ENCODE measurements at places on chromosomes 7 and 10. TPM values are rescaled to one million over a fixed set of nuclear protein-coding genes. Genes with fewer than 3 reads are reported as not detected.

GPR146 gene
- total RNA-seq = 2.0 TPM

DNA sequence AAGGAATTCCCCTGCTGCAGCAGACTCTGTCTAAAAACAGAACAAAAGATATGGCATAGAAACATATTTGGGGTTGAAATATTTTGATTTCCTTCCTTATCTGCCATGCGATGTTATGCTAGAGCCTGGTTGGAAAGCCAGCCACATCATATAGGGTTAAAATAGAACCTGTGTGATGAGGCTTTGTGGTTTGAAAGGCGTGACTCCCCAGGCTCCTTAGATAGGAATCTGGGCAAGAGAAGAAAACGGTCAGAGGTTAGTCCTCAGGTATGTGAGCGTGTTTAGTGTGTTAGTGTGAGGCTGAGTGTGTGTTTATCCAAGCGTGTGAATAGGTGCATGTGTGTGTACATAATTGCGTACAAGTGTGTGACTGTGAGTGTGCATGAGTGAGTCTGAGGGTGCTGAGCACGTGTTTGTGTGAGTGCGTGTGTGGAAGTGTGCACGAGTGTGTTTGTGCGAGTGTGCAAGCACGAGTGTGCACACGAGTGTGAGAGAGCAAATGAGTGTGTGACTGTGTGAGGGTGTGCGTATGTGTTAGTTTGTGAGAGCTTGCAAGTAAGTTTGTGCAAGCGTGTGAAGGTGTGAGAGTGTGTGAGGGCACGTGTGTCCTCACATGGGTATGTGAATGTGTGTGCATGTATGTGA, 79.9 kb downstream of the COL26A1 start:
- H3K4me1 ChIP-seq = peaks cover 10% of the 10 kb centered on the region
- no peak overlapping the region for H3K4me3 ChIP-seq
- H3K27me3 ChIP-seq = no peaks in the 10 kb centered on the region
- peak; percentile 60 for DNase-seq
- H3K27ac ChIP-seq = no peak overlapping the region
- H3K36me3 ChIP-seq = no peaks in the 10 kb centered on the region

- peak; percentile 96 for DNase-seq
- no peaks in the 10 kb centered on the region for H3K27me3 ChIP-seq
- H3K36me3 ChIP-seq = no peaks in the 10 kb centered on the region
- peak overlapping the region; percentile 58 for H3K27ac ChIP-seq
- H3K4me1 ChIP-seq = peaks cover 16% of the 10 kb centered on the region
These were observed 193.1 kb downstream of the COBL start for GRCh38 chr7:51123322-51124019.

GRCh38 chr10:21687266-21688008, 153.4 kb downstream of the MLLT10 start:
- DNase-seq = peak; percentile 4
- no peak overlapping the region for H3K4me3 ChIP-seq
- H3K4me1 ChIP-seq = no peaks in the 10 kb centered on the region
- H3K27me3 ChIP-seq = no peaks in the 10 kb centered on the region
- H3K36me3 ChIP-seq = no peaks in the 10 kb centered on the region

ANKRD16 gene
- 4.9 TPM for total RNA-seq

CALD1 gene
- 22.1 TPM for total RNA-seq

DNA sequence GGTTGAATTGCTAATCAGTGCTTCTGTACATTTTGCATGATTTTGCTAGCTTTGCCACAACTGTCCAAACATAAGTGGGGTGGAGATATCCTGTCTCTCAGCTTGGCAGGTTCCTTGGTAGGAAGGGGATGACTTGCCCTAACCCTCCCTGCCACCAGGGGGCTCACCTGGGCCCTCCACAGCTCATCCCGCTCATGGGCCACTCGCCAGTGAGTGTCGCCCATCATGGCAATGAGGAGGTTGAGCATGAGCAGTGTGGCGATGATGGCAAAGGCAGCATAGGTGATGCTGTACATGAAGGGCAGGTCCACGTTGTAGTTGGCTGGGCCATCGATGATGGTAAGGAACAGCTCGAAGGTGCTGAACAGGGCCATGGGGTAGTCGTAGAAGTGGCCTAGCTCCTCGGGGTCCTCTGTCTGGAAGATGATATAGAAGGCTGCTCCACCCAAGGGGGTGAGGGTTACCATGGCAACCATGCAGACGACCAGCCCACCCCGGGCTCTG, 12.2 kb downstream of the TRPV6 start:
- H3K27ac ChIP-seq = no peak overlapping the region
- no peaks in the 10 kb centered on the region for H3K36me3 ChIP-seq
- peak; percentile 27 for DNase-seq
- H3K4me1 ChIP-seq = no peaks in the 10 kb centered on the region
- no peak overlapping the region for H3K4me3 ChIP-seq

ITIH5 gene
- not detected for total RNA-seq

OTUD1 gene
- total RNA-seq = 6.0 TPM

GRCh38 chr10:116718058-116718457, 24.3 kb downstream of the HSPA12A start:
- H3K27me3 ChIP-seq = no peaks in the 10 kb centered on the region
- H3K27ac ChIP-seq = no peak overlapping the region
- no peaks in the 10 kb centered on the region for H3K36me3 ChIP-seq
- H3K4me3 ChIP-seq = no peak overlapping the region
- H3K4me1 ChIP-seq = no peaks in the 10 kb centered on the region

LRRC18 gene
- total RNA-seq = not detected

DNA sequence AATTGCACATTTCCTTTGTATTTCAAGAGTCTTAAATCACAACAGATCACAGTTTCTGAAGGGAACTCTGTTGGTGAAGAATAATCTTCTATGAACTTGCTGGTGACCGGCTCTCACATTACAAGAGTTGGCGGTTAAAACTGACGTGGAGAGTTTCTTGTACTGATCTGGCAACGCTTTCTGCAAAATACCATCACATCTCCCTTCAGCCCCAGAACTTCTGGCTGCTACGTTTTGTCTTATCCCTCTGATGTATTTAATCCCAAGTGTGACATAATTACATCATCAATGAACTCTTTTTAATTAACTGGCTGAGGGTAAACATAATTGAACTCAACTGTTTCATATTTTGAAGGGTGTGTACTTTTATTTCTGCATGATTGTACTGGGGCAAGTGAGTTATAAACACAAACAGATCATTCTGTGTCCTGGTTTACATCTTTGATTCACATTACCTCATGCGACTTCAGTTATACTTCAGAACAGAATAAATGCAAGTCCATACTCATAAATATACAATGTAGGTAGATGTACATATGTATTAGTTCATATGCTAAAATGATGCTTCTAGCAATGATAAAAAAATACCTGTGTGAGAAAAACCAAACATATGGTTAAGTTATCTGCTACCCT, 105.1 kb upstream of the NPVF start:
- no peak overlapping the region for H3K27ac ChIP-seq
- H3K27me3 ChIP-seq = peaks cover 35% of the 10 kb centered on the region
- H3K36me3 ChIP-seq = no peaks in the 10 kb centered on the region

CLCN1 gene
- total RNA-seq = 0.55 TPM

DNA sequence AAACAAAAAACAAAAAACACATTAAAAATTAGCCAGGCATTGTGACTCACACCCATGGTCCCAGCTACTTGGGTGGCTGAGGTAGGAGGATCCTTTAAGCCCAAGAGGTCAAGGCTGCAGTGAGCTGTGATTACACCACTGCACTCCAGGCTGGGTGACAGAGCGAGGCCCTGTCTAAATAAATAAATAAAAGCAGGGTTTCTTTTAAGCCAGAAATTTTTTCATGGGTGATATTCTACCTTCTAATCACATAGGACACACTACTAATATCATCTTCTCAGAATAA, 14.2 kb upstream of the SVIL start:
- H3K27me3 ChIP-seq = no peaks in the 10 kb centered on the region
- peak; percentile 29 for DNase-seq
- H3K4me1 ChIP-seq = peaks cover 37% of the 10 kb centered on the region
- H3K27ac ChIP-seq = peak overlapping the region; percentile 25

- no peaks in the 10 kb centered on the region for H3K36me3 ChIP-seq
- H3K27ac ChIP-seq = no peak overlapping the region
- no peaks in the 10 kb centered on the region for H3K4me1 ChIP-seq
- H3K4me3 ChIP-seq = no peak overlapping the region
- no peaks in the 10 kb centered on the region for H3K27me3 ChIP-seq
These were observed 168.8 kb downstream of the CXCL12 start for GRCh38 chr10:44216073-44216472.

DNA sequence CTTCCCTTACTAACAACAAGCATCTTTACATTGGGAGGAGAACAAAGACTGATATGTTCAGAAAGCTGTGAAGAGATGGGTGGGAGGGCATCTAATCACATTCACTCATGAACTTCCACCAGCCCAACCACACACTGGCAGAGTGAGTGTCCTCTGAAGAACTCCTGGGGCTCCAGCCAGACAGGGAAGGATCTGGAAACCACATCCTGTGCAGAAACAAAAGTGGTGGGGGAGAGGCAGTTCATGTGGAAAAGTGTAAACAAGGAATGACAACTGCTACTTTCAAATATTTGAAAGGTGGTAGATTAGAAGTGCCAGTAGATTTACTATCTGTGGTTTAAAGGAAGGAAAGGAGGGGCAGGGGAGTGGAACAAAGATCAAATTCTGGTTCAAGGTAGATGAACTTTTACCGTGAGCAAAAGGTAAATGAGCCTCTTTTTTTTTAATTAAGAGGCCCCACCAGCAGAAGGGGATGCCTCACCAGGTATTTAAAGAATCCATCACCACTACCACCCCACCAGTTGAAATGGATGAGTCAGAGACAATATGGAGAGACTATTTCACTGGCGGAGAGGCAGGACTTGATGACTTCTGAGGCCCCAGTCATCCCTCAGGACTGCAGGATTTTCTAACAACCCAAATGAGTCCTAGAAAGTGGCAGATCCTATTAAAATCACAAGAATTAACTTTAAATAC, 34.5 kb downstream of the GOT1 start:
- no peaks in the 10 kb centered on the region for H3K27me3 ChIP-seq
- peaks cover 58% of the 10 kb centered on the region for H3K4me1 ChIP-seq
- peak; percentile 91 for DNase-seq
- H3K4me3 ChIP-seq = peak overlapping the region; percentile 43
- peak overlapping the region; percentile 91 for H3K27ac ChIP-seq
- H3K36me3 ChIP-seq = peaks cover 15% of the 10 kb centered on the region

DNA sequence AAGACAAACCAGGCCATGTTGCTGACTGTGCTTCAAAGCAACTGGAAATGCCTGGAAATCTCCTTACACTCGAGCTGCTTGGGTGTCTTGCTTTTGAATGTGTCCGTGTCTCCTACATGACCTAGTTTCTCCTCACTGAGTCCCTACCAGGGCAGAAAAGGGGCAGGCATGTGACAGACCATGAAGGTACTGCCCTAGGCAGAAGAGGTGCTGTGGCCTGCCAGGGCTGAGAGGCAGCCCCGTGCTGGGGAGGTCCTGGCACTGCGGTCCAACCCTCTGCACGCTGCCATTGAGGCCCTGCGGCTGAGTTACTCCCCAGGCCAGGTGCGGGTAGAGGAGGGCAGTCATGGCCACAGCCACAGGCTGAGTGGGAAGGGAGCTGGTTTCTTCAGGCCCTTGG, 159.3 kb downstream of the LYZL1 start:
- no peak overlapping the region for H3K27ac ChIP-seq
- no peaks in the 10 kb centered on the region for H3K4me1 ChIP-seq
- H3K4me3 ChIP-seq = no peak overlapping the region
- no peaks in the 10 kb centered on the region for H3K36me3 ChIP-seq
- no peaks in the 10 kb centered on the region for H3K27me3 ChIP-seq
- no peak for DNase-seq

GRCh38 chr7:77370606-77371005, 45.5 kb downstream of the GSAP start:
- no peaks in the 10 kb centered on the region for H3K27me3 ChIP-seq
- H3K27ac ChIP-seq = no peak overlapping the region
- H3K36me3 ChIP-seq = no peaks in the 10 kb centered on the region
- H3K4me3 ChIP-seq = no peak overlapping the region
- no peaks in the 10 kb centered on the region for H3K4me1 ChIP-seq

DNA sequence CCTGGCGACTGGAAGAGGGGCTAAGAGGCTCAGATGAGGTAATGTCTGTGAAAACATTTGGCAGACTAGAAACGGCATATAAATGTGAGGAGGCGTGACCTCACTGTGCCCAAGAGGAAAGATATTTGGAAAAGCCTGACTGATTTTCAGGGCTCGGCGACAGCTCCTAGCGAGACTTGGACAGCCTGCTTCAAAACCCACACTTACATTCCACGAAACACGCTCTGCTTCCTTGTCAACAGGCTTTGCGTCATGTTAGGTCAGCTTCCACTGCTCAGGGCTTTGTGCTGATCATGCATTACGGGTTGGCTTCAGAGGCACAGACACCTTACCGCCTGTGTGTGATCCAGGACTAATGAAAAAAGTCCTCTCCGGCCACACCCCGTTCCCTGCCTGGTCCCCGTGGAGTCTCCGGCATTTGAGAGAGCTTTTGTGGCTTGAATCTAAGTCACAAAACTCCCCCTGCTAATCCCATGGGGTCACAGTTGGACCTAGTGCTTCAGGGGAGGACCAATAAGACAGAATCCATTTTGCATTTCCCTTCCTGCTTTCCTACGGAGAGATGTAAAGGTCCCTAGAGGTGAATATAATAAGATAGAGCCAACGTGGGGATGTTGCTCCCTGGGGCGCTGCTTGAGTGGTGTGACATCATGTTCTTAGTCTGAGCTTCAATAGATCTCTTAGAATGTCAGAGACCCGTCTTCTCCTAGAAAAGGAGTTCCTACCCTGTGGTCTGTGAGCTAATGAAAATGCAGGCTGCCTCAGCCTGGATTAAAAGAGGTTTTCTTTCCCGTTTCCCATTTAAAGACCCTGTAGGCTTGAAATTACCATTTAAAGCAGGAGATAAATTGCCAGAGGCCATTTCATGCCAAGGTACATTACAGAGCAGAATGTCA, 25.5 kb downstream of the FGFBP3 start:
- H3K36me3 ChIP-seq = no peaks in the 10 kb centered on the region
- no peak for DNase-seq
- no peaks in the 10 kb centered on the region for H3K27me3 ChIP-seq

SLC26A3 gene
- not detected for total RNA-seq

WAPL gene
- total RNA-seq = 24.5 TPM

- H3K27ac ChIP-seq = no peak overlapping the region
- H3K36me3 ChIP-seq = 0 out of 2 replicates have a peak, but pooled peaks cover 3% of the 10 kb centered on the region
- H3K4me3 ChIP-seq = no peak overlapping the region
- 0 out of 2 replicates have a peak, but pooled peaks cover 3% of the 10 kb centered on the region for H3K4me1 ChIP-seq
These were observed 30.2 kb downstream of the ENTPD7 start for GRCh38 chr10:99689461-99689860.

DNA sequence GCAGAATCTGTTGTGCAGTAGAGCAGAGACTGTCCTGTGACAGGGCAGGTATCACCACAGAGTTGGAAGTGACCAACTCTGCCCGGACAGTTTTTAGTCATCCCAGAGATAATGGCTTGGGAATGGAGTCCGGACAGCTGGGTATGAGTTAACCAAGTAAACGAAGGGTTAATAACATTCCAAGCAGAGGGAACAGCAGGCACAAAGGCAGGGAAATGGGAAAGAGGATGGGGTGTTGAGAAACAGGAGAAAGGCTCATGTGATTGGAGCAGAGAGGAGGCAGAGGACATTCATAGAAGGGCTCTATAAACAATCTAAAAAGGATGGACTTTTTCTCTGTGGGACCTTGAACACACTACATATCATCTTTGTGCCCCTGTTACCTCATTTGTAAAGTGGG, 132.2 kb upstream of the YAE1 start:
- no peak overlapping the region for H3K27ac ChIP-seq
- no peak for DNase-seq
- H3K36me3 ChIP-seq = no peaks in the 10 kb centered on the region
- peaks cover 9% of the 10 kb centered on the region for H3K27me3 ChIP-seq

GDI2 gene
- 122 TPM for total RNA-seq

AMPH gene
- not detected for total RNA-seq

GRCh38 chr7:133510326-133511055, 257.6 kb downstream of the EXOC4 start:
- H3K4me1 ChIP-seq = peaks cover 22% of the 10 kb centered on the region
- DNase-seq = no peak
- H3K4me3 ChIP-seq = no peak overlapping the region
- no peak overlapping the region for H3K27ac ChIP-seq
- H3K36me3 ChIP-seq = no peaks in the 10 kb centered on the region

MRC1 gene
- not detected for total RNA-seq

SORBS1 gene
- 3.7 TPM for total RNA-seq

MOGAT3 gene
- not detected for total RNA-seq

Measured in PC-3 (cell line).